ENCODE measurements at places on chromosomes 7 and 10. TPM values are rescaled to one million over a fixed set of nuclear protein-coding genes. Genes with fewer than 3 reads are reported as not detected.

DNA sequence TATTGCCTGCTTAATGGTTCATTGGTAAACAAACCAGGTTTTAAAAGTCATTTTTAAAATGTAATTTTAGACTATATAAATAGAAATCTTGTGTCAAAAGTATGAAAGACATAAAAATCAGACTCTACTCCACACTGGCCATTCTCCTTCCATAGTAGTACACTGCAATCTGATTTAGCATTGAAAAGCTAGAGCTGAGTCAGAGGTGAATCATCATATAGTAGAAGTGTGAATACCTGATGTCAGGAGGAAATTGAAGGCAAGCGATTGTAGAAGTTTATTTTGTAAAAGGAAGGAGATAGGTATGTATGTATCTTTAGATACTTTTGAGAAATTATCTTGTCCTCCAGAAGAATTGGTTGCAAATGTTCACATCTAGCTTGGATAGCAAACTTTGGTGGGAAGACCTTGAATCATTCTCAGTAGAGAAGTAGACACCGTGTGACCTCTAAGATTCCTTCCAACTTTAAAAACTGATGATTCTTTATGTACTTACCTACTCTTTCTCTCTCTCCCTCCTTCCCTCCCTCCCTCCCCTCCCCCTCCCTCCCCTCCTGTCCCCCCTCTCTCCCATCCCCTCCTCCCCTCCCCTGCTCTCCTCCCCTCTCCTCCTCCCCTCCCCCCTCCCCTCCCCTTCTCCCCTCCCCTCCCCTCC, 88.1 kb downstream of the BTAF1 start:
- no peak for DNase-seq

- DNase-seq: no peak
These were observed 69.0 kb downstream of the LHFPL3 start for GRCh38 chr7:104397442-104397841.

DNA sequence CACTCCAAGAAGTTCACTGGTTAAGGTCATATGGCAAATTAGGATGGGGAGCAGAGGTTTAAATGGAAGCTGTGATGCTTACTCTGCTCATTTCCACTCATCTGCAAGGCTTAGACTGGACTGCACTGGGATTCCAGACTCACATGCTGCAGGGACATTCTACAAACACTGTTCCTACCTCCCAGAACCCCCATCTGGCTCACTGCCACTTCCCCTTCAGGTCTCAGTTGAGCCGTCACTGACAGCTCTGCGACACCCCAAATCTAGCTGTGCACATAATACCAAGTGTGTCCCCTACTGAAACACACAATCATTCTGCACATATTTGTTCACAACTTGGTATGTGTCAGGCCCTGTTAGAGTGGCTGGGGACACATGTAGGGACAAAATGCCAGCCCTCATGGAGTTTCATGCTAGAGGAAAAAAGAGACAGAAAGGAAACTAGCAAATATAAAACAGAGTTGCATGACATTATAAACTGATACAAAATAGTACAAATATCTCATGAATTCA, 5.4 kb downstream of the PRKCQ start:
- DNase-seq: no peak

GRCh38 chr7:64884913-64885370, 18.1 kb upstream of the ZNF273 start:
- DNase-seq: no peak

- no peak for DNase-seq
These were observed 64.8 kb upstream of the PLPP4 start for GRCh38 chr10:120392245-120392644.

- DNase-seq: no peak
These were observed 455.5 kb downstream of the CCSER2 start for GRCh38 chr10:84783909-84784308.

DNA sequence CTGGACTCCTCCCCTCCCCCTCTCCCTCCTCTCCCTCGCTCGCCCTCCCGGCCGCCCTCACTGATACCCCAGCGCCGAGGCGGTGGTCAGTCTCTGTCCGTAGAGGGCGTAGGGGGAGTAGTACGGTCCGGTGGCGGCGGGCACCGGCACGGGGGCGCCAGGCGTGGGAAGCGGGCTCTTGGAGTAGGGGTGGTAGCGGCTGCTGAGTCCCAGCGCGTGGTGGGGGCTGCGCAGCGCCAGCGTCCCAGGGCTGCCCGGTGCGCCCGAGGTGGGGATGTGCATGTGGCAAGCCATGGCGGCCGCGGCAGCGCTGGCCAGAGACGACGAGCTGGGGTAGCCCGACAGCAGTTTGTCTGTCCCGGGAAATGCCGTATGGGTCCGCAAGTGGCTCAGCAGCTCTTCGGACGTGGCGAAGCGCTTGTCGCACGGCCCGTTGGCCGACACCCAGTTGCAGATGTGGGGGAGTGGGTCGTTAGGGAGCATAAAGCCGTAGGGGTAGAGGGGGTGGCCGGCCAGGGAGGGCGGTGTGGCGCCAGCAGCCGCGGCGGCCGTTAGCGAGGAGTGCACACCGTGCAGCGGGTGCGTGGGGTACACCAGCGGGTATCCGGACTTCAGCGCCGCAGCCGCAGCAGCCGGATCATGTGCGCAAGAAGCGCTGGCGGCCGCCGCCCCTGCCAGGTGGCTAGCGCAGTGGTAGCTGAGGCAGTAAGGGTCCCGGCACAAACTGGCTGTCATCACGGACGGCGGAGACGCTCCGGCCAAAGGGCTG, 2.7 kb downstream of the ZNF503 start:
- DNase-seq: peak; percentile 49

DNA sequence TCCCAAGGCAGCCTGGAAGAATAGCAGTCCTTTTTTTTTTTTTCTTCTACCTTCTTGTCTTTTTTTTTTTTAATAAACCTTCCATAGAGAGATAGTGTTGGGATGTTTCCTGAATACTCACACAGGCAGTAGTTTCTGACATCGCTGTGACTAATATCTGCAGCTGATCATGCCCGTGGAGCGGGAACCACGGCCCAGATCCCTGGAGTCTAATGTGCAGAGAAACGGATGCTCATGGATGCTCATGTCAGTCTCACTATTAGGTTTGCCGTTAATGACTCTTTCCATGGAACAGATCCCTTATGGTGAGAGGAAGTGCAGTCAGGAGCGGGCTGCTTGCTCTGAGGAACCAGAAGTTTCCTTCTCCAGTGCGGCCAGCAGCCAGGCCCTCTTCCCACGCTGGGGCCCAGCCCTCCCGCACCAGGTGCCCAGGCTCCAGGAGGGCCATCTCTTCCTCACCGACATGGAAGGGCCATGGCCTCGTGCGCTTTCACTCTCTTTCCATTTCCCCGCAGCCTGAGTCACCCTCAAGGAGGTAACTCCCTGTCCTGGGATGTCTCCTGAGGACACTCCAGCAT, 132.5 kb downstream of the WDR37 start:
- no peak for DNase-seq

DNA sequence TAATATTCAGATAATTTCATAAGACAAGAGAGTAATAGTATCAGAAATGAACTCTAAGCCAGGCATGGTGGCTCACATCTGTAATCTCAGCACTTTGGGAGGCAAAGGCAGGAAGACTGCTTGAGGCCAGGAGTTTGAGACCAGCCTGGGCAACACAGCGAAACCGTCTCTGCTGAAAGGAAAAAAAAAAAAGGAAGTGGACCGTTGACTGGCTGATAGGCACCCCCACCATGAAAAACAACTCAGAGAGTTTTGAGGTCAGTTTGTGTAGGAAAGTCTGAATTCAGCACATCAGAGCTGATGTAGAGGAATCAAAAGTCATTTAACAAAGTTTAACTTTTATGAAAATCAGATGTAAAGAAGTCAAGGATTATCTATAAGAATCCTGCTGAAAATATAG, 63.2 kb upstream of the AMPH start:
- DNase-seq: no peak

GRCh38 chr10:78944723-78945312, 123.9 kb upstream of the ZMIZ1 start:
- DNase-seq: peak; percentile 55

DNA sequence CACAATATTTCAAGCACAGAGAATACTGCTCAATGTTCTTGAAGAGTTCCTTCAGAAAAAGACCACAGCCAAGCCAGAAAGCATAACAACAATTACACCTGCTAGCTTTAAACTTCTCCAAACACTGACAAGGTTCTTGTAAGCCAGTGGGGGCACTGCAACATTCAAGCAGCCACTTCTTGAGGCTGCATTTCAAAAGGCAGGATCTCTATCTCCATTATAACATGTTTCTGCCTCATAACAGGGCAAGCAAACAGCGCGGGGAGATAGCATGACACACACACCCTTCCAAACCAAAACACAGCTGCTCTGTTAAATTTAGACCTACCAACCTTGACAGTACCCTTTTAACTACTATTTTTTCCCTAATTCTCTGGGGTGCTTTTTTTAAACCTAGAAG, 30.8 kb downstream of the CHCHD3 start:
- no peak for DNase-seq

GRCh38 chr7:128275681-128276080, 34.6 kb downstream of the LEP start:
- DNase-seq: peak; percentile 42

DNA sequence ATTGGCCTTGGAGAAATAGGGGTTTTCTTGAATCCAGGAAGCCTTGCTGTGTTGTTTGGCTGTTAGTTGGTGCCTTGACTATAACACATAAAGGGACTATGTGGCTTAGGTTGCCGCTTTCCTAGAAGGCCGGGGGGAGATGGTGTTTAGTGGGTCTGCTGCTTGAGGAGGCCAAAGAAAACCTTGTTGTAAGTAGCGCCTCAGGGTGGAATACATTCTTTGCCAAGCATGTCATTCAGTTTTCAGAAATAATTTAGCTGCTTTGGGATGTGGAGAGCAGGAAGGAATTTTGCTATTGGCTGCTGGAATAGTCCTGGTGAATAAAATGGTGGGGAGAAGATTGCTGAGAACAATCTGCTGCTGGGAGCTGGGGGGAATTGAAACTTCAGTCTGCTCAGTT, 132.9 kb upstream of the WNT16 start:
- no peak for DNase-seq

DNA sequence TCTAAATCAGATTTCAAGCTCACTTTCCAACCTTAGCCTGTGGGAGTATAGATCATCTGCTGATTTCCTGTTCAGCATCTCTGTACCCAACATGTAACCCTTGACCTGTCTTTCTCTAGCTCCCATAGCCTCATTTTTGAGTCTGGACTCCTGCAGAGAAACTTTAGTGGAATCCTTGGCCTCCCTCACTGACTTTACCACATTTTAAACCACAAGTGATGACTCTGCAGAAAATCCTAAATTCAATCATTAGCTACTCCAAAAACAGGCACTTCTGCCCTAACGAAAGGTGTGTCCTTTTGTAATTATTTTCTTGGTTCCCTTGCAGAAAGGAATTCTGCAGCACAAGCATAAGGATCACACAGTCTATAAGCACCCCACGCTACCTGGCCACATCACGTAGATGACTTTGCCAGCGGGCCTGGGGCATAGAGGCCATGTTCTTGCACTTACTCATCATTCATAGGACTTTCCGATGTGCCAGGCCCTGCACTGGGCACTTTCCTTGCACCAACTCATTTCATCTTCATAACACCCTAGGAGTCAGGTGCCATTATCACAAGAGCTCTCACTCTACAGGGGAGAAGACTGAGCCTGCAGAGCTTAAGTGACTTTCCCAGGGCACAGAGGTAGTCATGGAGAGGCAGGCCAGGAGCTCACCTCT, 57.2 kb upstream of the OPALIN start:
- no peak for DNase-seq

GRCh38 chr7:56105508-56105907, 768 bp downstream of the CHCHD2 start:
- DNase-seq: no peak

DNA sequence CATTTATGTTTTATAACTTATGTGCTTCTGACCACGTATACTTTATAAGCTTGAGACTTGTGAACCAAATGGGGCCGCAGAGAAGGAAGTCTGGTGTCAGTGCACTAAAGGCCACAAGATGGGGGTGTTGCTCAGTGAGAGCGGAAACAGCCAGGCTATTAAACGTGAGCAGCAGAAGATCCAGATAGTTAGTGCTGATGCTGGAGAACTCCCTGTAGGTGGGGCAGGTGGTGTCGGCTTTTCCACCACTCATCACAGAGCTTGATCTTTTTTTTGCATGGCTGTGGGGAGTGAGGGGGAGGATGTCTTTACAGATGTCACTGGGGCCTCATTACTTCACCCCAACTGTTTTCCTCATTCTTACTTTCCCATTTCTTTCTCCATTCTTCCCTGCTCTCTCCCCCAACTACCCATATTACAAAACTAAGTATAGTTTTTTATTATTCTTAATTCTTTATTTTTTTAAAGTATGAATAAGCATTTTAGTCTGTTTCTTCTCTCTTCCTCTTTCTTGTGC, 34.7 kb downstream of the ACADSB start:
- DNase-seq: no peak

- DNase-seq: no peak
These were observed 1003.7 kb downstream of the LRMDA start for GRCh38 chr10:76435157-76435556.

- no peak for DNase-seq
These were observed 152.7 kb upstream of the PCBD1 start for GRCh38 chr10:71040846-71041605.

DNA sequence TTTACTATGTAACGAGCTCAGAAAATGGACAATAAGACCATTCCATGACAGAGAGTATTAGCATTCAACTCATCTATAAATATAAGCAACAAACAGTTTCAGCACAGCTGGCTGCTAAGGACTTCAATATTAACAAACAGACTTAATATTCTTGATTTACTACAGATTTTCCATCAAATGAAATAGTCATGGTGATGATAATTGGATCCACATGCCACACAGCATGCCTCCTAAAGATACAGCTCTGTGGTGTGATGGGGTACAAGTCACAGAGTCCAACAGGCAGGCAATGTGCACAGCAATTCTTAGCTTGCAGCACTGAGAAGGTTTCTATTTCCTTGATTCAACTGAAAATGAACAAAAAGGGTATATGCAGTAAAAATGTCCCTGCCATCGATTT, 54.0 kb downstream of the DOCK4 start:
- DNase-seq: no peak

GRCh38 chr7:107118109-107118900, 50.5 kb upstream of the HBP1 start:
- DNase-seq: no peak

Gene GSAP
- 40.9 TPM for total RNA-seq

Gene HTR5A
- total RNA-seq: not detected

Gene LRRD1
- total RNA-seq: not detected

Gene ANXA8
- total RNA-seq: 7.7 TPM

Gene ODAD2
- 0.29 TPM for total RNA-seq

Gene PTPN20
- total RNA-seq: 4.8 TPM

Gene CTAGE8
- not detected for total RNA-seq

Gene PLAU
- total RNA-seq: 29.0 TPM

Gene PRTFDC1
- 8.2 TPM for total RNA-seq

Measured in left lung (tissue), 14 donors.